ENCODE measurements at places on chromosomes 2 and 18.

- DNase-seq: no peak
Observed at GRCh38 chr2:172438741-172439508, 11.5 kb downstream of the ITGA6 start.

GRCh38 chr2:43814711-43815110 lies 23.9 kb downstream of the ABCG5 start:
- no peak for DNase-seq

DNA sequence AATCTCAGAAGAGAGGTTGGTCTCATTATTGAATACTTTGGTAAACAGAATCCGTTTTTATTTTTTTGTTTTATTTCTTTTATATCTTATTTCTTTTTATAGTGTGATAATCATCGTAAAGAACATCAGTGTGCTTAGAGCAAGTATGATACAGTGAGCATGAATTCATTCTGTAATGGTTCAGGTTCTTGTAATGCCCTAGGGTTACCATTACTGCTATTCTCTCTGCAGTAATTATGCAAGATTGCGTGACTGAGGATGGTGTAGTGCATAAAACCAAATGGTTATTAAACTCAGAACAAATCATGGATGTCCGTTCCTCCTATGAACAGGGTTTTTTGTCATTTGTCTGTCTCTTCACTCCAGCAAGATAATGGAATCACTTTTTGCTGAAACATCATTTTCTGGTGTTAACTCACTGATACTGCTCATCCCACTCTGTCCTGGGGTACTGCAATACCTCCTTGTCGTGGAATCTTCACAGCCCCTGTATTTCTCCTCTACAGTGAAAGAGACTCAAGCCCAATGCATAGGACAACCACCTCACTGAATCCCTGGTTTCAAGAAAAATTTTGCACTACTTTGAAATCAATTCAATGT lies 274.8 kb upstream of the ST6GAL2 start:
- DNase-seq: no peak

GRCh38 chr2:39203382-39203781 lies 40.4 kb downstream of the CDKL4 start:
- no peak for DNase-seq

DNA sequence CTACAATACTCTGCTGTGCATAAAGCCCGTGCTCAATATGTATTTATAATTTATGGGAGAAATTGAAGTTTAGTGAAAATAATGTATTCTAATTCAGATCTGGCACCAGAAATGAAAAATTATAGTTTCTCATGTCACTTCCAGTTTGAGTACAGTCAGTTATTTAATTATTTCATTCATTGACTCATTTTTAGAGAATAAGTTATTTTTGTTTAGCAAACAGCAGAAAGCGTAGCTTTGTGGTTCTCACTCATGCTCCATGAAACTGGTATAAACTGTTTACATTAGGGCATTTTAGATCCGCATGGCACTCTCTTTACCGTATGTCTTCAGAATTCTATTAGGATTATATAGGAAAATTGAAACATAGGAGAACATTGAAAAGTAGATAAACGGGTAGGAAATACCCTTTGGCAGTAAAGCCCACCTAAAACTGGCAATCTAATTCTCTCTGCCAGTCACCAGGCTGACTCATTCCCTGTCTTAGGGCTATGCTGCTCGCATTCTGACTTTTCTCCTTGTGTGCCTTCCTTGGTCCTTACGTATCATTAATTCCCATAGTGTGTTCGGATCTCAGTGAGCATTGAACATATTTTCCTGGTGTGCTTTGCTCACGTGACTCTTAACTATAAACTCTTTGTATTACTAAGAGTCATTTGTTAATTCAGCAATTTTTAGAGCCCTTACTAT lies 106.0 kb downstream of the ZNF236 start:
- no peak for DNase-seq

- DNase-seq: no peak
Observed at GRCh38 chr2:61536180-61536571, 2.0 kb downstream of the XPO1 start.

DNA sequence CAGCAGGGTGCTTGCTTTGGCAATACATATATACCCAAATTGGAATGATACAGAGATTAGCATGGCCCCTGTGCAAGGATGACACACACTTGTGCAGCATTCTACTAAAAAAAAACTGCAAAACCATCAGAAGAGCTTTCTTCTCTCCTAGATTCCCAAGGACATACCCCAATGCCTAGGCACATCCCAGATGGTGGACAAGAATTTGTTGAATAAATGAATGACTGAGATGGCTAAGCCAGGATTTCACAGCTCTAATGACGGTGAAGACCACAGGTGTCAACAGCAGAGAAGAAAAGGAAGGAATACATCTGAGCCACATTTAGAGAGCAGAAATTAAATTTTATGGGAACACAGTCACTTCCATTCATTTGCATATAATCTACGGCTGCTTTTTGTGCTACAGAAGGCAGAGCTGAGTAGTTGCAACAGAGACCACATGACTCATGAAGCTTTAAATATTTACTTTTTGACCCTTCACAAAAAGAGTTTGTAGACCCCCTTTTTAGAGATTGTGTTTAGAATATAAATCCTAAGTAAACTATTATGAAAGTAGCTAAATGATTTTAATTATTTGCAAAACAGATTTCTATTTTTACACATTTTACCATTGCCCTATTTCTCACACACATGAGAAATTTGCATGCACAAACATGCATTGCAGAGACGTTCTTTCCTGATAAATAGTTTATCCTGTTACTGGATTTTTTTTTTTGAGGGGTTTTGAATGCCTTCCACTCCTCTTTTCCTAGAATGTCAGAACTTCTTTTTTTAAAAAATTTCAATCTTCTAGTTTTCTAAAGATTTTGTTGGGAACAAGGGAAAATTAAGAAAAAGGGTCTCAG lies 119.0 kb downstream of the PMAIP1 start:
- DNase-seq: no peak

GRCh38 chr2:226554701-226555100 lies 244.9 kb downstream of the IRS1 start:
- DNase-seq: no peak

DNA sequence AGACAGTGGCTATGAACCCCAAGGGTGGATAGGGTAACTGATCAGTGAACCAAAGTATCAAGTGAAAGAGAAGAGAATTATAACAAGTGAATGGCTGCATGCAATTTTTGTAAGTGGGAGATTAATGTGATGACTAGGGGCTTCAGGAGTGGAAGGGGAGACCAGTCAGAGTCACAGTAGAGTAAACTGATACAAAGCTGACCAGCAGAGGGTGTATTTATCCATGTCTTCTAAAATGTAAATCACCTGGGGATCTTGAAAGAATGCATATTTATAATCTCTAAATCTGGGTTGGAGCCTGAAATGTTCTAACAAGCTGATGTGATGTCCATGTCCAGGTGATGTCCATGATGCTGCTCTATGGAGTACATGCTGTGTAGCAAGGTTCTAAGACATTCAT lies 1351.3 kb upstream of the CHAC2 start:
- DNase-seq: no peak

- no peak for DNase-seq
Observed at GRCh38 chr2:217231212-217231611, 371.3 kb upstream of the TNP1 start.

DNA sequence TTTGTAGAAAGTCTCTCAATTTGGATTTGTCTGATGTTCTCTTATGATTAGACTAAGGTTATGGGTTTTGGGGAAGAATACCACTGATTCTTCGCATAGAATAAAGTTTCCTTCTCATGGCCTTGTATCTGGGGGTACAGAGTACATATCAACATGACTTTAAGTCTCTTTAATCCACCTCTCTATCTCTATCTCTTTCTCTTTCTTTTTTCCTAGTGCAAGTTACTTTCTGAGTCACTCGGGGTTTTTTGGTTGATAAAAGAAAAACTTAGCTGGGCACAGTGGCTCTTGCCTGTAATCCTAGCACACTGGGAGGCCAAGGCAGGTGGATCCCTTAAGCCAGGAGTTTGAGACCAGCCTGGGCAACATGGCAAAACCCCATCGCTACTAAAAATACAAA lies 100.1 kb upstream of the MAP4K3 start:
- no peak for DNase-seq

DNA sequence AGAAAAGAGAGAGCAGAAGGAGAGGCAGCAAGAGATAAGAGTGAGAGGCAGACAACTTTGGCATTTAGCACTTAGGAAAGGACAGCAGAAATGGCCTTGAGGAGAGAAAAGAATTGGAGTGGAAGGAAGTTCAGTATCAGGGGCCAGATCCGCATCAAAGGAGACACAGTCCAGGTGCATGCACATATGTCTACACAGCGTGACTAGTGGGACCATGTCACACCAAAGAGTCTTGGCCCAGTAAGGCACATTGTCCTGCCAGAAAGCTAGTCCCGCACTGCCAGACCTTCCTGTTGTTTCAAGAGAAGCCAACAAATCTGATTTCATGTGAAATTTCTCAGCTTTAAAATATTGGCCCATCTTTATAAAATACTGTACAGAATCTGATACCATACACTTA lies 8.5 kb upstream of the STK39 start:
- DNase-seq: no peak

DNA sequence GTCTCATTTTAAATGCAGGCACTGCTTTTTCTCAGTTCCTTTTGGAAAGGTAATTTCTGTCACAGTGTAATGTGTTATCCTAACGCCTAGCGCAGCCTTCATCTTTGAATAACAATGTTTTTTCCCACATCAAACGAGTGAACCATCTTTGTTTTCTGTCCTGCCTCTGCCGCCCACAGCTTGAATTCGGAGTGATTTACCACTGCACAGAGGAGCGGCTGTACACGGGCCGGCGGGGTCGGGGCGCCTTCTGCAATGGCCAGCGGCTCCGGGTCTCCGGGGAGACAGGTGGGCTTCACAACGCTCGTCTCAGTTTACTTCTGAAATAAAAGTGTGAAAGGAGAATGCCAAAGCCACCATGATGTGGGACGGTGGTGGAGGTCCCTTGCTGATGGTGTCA lies 32.8 kb downstream of the IMPA2 start:
- no peak for DNase-seq

DNA sequence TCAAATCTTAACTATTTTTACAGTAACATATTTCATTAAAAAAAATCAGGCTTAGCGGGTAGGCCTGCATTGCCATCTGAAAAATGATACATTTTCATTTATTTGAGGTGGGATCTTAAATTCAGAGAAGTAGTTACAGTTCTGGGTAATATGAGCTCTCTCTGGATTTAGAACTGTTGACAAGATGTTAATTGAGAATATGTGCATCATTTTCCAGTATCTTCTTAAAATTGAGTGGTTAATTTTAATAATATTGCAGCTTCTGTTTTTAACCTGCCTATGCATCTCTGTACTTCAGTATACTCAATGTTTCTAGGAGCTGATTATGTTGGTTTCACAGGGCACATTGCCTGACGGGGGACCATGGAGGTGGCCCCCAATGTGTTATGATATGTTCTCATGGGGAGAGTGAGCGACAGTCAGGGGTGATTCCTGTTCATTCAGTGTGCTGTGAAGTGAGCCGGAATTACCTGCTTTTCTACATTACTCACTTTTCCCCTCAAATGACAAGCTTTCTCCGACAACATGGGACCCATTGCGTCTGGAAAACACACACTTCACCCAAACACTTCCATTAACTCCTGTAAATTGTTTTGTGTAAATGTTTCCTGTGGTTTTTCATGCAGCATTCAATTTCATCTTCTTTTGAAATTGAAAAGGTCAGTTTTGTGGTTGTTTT lies 406.2 kb downstream of the MTX2 start:
- DNase-seq: no peak

- no peak for DNase-seq
Observed at GRCh38 chr2:38592951-38593350, 9.8 kb downstream of the HNRNPLL start.

DNA sequence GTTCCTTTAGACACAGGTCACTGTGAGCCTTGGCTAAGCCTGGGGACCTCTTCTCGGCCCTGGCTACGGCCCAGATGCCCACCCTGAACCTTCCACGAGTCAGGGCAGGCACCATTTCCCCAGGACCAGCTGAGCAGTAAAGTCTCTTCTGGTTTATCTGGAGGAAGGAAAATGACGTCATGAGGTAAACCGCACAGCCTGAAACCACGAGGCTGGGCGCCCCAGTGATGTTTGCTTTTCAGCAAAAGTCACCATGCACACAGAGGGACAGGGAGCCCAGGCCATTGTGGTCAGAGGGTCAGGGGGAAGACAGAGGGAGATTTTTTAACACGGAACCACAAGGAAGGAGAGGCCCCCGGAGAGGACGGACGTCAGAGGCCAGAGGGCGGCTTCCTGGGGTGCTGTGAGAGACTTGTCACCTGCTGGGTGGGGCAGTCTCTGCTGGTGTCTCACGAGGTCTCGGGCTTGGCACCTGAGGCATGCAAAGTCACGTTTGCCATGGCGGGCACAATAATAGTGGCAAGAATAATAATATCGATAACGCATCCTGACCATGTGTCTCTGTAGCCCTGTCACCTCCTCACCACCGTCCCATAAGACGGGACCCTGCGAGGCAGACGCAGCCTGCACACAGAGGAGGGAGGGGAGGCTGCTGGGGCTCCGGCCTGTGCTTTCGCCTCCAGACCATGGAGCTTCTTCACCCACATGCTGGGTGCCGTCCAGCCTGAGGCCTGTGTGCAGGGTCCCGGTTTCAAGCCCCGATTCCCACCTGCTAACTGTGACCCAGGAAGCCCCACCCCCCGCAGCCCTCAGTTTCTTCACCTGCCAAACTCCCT lies 33.2 kb upstream of the FOSL2 start:
- DNase-seq: no peak

- no peak for DNase-seq
Observed at GRCh38 chr2:171545086-171545485, 22.8 kb downstream of the CYBRD1 start.

GRCh38 chr2:16250466-16250865 lies 310.1 kb downstream of the MYCN start:
- DNase-seq: no peak

- no peak for DNase-seq
Observed at GRCh38 chr2:68878753-68879152, 7.6 kb upstream of the BMP10 start.

DNA sequence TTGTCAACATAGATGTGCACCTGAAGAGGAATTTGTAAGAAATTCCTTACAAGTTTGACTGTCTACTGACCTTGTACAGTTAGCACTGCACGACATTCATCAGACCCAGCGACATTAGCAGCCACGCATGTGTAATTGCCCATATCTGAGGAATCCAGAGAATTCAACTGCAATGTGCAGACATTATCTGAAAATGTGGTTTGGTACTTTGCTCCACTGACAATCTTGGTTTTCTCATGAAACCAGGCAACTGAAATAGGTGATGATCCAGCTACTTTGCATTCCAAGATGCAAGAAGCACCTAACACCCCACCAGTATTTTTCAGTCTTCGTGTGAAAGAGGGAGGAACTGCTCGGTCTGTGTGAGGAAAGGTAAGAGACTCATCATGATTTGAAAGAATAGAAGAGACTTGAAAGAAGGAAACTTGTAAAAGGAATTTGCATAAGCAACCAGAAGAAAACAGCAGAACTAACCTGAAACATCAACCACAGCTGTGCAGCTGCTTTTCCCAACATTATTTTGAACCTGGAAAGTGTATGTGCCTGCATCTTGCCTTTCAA lies 83.4 kb downstream of the TTN start:
- DNase-seq: no peak
